NCI-H187 (cell line): ENCODE measurements at places on chromosomes 12 and 14.

DNA sequence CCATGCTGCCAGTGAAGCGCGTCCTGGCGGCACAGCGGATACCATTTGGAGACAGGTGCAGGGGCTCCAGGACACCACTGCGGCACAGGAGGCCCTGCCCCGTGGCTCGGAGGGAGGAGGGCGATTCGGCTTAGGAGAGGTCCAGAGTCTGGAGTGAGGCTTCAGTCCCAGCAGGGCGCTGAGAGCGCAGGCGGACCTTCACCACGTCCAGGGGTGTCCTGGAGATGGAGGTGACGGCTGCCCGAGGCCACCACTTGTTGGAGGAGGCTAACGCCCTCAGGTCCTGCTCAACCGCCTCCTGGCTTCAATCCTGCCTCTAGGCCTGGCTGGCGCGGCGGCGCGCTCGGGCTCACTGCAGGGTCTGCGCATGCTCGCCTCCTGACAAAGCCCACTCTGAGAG, 45.7 kb downstream of the EIF2S3B start:
- DNase-seq, result no peak

- DNase-seq, result no peak
These were observed 540.1 kb upstream of the MIS18BP1 start for GRCh38 chr14:45793081-45793480.

- no peak for DNase-seq
These were observed 949.9 kb downstream of the LRFN5 start for GRCh38 chr14:42556551-42556950.

- DNase-seq, result no peak
These were observed 160.6 kb upstream of the HMGA2 start for GRCh38 chr12:65663648-65664047.

GRCh38 chr12:41476499-41477439, 288.6 kb downstream of the PDZRN4 start:
- DNase-seq, result peak; percentile 23

DNA sequence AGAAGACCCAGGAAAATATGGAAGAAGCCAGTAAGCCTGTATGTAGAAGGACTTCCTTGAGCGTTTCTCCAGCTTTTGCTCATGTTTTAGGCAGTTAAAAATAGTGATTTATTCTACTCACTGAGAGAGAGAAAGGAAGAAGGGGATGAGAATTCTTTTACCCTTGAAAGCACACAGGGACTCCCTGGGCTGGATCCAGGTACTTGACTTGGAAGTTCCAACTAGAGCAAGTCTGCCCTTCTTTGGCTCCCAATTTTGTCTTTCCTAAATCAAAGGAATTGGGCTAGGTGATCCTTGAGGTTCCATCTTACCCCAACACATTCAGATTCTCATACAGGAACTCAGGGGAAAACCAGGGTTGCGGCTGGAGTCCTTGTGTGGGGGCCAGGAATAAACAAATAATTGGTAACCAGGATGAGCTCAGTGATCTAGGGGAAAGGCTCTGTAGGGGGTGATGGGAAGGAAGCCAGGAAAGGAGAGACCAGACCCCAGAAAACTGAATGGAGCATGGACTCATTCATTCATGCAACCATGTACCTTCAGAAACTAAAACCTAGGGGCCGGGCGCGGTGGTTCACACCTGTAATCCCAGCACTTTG, 11.5 kb upstream of the ITGA5 start:
- DNase-seq, result no peak

DNA sequence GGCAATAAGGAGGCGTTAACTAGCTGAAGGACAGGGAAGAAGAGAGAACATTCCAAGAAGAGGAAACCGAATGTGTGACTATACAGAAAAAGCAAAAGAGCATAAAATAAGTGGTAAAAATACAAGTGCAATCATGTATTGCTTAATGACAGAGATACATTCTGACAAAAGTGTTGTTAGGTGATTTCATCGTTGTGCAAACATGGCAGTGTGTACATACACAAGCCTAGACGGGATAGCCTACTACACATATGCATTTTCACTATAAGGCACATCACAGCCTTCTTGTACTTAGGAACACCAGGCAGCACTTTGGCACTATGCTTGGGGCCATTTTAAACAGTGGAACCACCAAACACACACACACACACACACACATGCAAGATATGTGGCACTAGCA, 299.3 kb downstream of the BCAT1 start:
- DNase-seq, result no peak

DNA sequence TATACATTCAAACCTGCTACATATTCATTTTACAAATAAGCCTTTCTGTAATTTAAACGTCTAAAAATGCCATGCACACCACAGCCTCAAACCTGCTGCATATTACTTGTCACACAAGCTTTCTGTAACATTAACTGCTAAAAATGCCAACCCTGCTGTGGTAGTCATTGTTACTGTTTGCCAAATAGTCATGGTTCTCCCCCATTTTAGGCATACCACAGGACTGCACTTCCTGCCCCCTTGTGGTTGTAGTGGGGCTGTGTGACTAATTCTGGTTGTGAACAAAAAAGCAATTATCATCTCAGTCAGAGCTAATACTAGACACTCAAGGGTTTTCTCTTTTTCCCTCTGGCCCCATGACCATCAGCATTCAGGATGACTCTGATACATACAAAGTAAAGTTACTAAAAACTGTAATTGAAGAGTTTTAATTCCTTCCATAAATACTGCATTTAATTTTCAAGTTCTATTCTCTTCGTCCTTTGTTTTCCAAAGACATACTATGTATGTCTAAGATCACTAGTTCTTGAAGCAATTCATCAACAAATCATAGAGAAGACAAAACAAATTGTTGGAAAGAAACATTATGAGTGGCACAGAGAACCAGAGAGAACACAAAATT, 5.7 kb upstream of the SLC35F4 start:
- peak; percentile 32 for DNase-seq

DNA sequence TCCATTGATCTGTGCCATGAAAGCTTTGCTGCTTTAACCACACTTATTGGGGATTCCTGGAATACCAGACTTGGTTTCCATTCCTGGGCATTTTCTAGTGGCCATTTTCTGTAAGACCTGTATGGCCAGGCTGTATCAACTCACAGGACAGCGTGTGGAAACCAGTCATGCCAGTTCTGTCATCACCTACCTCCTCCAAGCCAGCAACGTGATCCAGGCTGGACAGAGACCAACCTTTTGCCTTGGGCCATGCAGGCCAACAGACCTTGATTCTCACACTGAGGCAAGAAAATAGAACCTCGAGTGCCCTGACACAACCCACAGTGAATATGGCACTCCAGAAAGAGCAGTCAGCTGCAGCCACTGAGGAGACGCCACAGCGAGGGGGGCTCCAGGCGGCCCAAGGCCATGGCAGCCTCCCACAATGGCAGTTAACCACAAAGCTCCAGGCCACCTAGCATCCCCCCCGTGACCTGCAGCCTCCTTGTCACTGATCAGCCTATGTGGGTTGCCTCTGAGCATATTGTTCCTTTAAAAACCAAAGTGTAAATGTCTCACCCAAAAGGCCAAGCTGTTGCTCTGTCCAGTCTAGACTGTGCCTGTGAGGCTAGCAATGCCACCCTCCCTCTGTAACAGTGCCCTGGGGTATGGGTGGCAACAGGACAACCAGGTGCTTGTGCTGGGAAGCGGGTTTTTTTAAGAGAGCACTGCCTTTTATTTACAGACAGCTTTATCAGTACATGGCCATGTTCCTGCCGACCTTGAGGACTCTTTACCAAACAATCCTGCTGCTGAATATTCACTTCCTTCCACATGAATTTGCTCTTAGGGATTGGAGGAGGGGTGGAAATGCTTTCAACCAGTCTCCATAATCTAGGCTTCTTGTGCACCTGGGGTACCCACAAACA, 168.7 kb upstream of the HIF1A start:
- DNase-seq, result no peak

GRCh38 chr12:71475280-71475679, 35.7 kb downstream of the LGR5 start:
- no peak for DNase-seq

- DNase-seq, result no peak
These were observed 60.5 kb downstream of the BTG1 start for GRCh38 chr12:92085040-92085735.

DNA sequence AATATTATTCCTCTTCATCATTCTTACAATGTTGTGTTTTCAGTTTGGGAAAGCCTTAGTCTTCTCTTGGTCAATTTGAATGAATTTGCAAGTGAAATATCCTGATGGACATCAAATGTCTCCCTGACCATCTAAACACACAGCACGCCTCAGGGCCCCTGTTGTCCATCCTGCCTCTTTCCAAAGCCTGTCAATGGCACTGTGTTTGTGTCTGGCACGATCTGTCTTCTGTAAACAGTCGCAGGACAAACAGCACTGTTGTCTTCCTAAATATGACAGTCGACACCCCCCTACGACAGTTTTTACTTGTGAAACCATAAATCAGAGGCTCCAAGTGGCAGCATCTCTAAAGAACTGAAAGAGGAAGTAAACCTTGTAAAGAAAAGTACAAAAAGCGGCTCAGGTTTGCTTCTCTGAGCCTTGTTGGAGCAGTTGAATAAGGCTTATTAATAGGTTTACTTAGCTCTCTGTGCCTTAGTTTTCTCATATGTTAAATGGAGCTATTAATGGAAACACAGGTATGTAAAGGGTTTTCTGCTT, 285.8 kb downstream of the NRXN3 start:
- no peak for DNase-seq

DNA sequence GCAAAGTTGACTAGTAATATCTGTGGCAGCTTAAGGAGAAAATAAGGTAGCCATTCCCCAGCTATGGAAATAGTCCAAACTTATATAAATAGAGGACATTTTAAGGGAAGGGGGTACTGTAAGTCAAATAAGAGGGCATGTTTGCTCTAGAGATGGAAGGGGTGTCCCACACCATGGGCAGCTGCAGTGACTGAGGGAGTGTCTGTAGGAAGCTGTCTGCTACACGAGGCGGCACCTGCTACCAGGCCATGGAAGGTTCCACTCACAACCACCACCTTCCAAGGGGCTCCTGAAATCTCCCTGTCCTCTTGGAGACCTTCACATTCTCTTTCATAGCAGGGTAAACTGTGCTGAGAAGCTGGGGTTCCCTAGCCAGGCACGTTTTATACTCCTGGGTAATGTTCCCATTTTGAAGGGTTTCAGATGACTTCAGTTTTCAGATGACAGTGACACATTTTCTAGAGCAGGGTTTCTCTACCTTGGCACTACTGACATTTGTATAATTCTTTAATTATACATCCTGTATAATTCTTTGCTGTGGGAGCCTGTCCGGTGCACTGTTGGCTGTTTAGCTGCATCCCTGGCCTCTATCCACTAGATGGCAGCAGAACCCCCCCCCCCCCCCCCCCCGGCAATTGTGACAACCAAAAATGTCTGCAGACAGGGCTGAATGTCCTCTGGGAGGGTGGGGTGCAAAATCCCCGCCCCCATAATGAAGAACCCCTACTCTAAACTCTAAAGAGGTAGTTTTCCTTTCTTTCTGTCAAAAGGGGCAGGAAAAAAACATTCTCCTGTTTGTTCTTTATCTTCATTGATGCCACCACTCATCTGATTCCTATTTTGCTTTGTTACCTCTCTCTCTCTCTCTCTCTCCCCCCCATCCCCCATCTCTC, 11.6 kb upstream of the SMCO2 start:
- no peak for DNase-seq

- no peak for DNase-seq
These were observed 767 bp upstream of the CCNT1 start for GRCh38 chr12:48717252-48717695.

DNA sequence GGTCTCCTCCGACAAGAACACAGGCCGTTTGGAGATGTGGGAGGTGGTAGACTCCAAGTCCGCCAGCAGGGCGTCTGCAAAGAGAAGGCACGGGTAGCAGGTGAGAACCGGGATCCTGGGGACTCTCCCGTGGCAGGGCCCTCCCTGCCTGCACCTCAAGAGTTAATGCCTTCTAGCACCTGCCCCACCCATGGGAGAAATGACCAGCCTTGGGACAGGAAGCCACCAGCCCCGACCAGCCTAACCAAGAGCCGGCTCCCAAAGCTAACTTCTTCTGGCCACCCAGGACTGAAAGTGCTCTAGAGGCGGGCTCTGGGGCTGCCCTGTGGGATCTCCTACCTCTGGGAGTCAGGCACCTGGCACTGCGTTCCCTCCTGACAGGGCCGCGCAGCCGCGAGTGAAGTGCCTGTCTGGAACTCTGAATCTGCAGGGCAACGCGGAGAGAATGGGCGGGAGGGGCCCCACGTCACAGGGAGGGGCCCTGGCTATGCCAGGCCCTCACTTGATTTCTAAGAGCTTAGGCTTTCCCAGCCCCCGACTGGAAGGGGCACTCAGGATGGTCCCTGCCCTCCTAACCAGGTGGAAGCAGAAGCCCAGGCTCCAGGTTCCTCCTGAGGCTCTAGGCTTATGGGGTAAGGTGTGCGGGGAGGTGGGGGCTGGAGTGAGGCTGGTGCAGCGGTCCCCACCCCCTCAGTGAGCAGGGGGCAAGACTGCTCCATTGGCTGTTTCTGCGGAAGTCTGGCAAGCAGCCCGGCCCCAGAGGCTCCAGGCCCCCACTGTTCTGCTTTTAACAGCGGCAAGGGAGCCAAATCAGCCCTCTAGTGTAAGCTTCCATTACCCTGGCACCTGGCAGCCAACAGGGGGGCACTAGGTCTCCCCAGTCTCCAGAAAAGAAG, 23.6 kb upstream of the RPLP0 start:
- DNase-seq, result no peak

DNA sequence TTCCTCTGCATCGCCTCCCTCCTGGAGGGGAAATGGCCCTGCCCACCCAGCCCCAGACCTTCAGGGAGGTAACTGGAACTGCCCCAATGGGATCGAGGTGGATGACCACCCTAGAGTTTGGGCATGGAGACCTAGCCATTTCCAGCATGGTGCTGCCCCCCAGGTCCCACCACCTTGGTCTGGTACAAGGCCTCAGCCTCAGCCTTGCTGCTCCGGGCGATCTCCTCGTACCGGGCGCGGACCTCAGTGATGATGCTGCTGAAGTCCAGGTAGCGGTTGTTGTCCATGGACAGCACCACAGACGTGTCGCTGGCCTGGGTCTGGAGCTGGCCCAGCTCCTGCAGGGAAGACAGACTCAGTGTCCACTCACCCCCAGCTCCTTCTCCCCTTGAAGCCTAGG, 4.4 kb downstream of the KRT78 start:
- no peak for DNase-seq

GRCh38 chr14:82385048-82385447, 851.4 kb upstream of the SEL1L start:
- no peak for DNase-seq

GRCh38 chr12:5577211-5577612, 145.3 kb downstream of the NTF3 start:
- peak; percentile 6 for DNase-seq

DNA sequence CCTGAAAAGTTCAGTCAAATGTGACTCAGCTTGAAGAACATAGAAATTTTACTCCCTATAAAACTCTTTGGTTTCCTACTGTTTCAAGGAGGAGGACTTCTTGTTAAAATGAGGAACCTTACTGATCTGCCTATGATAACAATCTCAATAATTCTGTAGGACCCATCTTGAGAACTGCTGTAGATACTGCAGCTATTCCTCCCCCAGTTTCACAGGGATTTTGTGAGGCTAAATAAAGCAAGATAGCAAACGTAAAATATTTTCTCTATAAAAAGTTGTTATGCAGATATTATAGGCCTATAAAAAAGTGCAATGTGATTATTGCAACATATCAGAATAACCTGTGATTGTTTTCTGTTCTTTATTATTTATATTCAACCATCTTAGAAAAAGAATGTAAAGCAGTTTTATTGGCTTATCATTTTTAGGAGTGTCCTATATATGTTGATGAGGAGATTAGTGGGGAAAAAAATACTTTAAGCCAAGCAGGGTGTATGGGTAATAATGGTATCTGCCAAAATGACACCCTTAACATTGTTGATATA, 12.1 kb downstream of the CLEC14A start:
- no peak for DNase-seq

- DNase-seq, result no peak
These were observed 105.6 kb downstream of the PTPRO start for GRCh38 chr12:15427913-15428312.
